T-cell (primary cell): ENCODE measurements at places on chromosomes 12 and 14.

DNA sequence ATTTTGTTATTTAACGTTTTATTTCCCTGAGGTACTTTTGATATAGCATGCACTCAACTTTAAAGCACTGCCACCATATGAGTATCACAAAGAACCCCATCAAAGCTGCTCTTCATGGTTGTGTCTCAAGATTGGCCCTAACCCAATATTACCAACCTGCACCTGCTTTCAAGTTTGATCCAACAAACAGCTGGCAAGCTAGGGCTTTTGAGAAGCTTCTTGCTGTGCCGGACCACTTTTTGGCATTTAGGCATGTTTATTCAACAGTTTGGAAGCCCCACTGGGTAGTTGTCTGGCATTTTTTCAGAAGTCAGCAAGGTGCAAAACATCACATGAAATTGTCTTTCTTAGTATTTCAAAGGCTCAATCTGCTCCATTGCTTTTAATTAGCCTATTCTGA, 137.2 kb upstream of the PLEKHA5 start:
- DNase-seq = no peak

GRCh38 chr12:47504775-47505446, 200.9 kb downstream of the RPAP3 start:
- no peak for DNase-seq

DNA sequence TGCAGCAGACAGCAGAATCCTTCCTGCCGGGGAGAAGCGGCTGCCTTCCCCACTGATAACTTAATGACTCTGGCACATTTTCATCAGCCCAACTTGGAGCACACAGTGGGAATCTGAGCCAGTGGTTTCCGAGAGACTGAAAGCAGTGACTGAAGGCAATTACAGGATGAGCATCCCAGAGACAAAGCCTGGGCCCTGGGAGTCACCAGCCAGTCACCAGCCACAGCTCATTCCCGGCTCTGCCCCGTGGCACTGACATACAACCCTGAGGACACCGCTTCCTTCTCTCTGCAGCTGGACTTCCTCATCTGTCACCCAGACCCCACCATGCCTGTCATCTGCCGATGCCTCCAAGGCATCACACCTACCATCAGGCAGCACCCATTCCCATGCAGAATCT, 192.3 kb downstream of the DPF3 start:
- DNase-seq = no peak

DNA sequence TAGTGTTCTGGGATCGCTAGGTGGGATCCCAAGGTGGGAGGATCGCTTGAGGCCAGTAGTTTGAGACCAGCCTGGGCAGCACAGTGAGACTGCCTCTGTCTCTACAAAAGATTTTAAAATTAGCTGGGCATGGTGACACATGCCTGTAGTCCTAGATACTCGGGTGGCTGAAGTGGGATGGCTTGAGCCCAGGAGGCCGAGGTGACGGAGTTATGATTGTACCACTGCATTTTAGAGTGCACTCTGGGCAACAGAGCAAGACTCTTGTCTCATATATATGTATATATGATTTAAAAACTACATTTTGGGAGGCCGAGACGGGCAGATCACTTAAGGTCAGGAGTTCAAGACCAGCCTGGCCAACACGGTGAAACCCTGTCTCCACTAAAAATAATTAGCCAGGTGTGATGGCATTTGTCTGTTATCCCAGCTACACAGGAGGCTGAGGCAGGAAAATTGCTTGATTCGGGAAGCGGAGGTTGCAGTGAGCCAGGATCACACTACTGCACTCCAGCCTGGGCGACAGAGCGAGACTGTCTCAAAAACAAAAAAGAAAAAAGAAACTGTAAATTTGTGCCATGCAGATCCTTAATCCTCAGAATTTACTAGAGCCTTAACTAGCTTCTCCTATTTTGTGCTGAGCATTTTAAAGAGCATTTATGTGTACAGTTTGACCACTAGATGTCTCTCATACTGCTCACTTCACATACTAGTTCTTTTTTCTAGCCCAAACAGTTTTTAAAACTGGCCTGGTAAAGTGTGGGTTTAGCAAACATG, 114.8 kb downstream of the MON2 start:
- no peak for DNase-seq

GRCh38 chr12:100566887-100567637, 6.4 kb upstream of the GAS2L3 start:
- no peak for DNase-seq

DNA sequence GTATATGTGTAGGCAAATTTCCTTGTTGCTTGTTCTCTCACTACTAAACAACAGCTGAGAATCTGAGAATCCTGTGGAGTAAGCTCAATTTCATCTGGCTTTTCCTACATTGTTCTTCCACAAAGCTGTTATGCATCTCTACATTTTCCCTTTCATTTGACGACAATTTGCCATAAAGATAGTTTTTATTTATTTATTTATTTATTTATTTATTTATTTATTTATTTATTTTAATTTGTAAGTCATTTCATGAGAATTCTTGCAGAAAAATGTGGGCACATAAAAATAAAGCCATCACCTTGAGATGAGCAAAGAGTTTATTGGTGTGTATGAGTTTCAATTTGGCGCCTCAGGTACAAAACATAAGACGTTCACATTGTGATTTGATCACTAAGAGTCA, 545.9 kb upstream of the SEL1L start:
- DNase-seq = no peak

- no peak for DNase-seq
These were observed 2.7 kb downstream of the ARID2 start for GRCh38 chr12:45732250-45732649.

GRCh38 chr12:52003016-52003550, 3.7 kb upstream of the TAMALIN start:
- no peak for DNase-seq

- DNase-seq = no peak
These were observed 91.3 kb upstream of the GZMB start for GRCh38 chr14:24725311-24725710.

- no peak for DNase-seq
These were observed 335 bp downstream of the GCN1 start for GRCh38 chr12:120194226-120194533.

GRCh38 chr14:91945751-91946621, 1.5 kb downstream of the FBLN5 start:
- no peak for DNase-seq

- no peak for DNase-seq
These were observed 24.1 kb upstream of the INSM2 start for GRCh38 chr14:35509846-35510245.

DNA sequence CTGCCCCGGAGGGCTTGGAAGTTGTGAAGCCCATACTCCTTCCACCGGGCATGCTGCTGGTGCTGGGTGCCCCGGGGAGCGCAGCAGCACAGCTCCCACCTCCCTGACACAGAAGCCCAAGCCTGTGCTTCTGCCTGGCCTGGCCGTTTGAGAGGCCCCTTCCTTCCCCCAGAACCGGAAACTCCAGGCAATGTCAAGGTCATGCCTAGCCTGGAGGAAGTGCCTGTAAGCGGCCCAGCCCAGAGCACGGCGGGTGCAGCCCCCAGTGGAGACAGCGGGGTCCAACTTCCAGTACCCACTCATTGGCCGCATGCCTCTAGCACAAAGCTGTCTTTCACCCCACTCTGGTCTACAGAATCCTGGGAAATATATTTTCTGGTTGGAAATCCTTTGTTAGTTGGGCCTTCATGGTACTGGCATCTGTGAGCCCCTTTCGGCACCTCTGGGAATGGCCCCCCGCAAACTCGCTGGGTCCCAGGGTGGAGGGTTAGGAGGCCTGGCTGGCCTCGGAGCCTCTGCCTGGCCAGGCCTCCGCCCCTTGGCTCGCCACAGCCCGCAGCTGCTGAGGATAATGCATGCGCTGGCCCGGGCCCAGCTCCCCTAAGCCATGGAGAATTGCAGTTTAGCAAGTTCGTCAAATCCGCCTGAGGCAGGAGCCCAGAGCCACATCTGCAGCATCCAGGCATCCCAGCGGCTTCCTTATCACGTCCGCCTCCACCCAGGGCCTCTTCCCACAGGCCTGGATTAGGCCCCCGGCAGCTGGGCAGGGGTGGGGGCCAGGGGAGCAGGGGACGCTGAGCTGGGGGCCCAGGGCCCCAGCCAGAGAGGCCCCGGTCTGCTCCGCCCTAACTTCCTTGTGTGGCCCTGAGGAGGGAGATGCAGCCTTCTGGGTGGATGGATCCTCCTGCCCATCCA, 48.9 kb upstream of the DLK1 start:
- no peak for DNase-seq

DNA sequence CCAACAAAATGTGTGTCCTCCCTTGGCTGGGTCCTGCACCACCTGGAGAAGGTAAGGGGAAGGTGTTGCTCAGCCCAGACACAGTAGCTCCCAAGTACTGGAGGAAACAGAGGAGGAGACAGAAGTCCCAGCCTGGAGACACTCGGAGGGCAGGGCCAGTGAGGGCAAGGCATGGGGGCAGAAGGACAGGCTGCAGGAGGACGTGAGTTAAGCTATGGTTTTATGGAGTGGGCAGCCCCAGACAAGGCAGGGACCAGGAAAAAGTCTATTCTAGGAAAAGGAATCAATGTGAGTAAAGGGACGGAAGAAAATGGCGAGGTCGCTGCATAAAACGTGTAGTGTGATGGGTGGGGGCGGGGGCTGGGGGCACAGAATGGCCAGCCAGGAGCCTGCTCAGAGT, 210.1 kb upstream of the DIO3 start:
- DNase-seq = no peak

- DNase-seq = no peak
These were observed 171.2 kb upstream of the EGLN3 start for GRCh38 chr14:34122081-34122480.

- no peak for DNase-seq
These were observed 207.3 kb downstream of the ALG10B start for GRCh38 chr12:38523920-38524319.

DNA sequence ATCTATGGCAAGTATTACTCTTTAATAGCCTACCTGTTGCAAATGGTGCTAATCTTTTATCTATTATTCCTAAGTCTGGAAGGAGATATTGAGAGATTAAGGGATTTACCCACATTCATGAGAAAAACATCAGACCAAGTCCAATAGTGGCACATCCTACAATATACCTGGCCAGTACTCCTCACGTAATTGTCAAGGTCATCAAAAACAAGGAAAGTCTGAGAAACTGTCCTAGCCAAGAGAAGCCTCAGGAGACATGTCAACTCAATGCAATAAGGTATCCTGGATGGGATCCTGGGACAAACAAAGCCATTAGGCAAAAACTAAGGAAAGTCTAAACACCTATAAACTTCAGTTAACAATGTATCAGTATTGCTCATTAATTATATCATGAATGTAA, 12.5 kb downstream of the NR2C1 start:
- no peak for DNase-seq

DNA sequence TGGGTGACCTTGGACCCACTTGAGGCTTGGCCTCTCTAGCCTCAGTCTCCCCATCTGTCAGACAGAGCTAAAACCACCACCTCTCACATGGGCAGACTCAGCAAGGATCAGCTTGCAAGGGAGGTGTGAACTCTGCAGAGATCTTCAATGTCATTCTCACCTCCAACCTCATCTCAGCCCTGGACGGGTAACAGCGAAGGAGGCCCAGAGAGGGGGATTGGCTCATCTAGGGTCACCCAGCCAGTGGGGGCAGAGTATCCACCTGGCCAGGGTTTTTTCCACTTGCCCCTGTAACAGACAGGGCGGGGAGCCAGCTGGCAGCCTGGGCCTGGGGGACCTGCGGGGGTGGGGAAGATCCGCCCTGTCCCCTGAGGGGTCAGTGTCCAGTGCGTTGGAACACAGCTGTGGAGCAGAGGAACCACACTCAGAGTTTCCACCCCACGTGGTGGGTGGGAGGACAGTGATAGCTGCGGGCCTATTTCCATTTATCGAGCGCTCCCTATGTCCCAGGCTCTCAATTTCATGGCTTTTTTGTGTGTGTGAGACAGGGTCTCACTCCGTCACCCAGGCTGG, 27.4 kb downstream of the DTX1 start:
- DNase-seq = no peak

DNA sequence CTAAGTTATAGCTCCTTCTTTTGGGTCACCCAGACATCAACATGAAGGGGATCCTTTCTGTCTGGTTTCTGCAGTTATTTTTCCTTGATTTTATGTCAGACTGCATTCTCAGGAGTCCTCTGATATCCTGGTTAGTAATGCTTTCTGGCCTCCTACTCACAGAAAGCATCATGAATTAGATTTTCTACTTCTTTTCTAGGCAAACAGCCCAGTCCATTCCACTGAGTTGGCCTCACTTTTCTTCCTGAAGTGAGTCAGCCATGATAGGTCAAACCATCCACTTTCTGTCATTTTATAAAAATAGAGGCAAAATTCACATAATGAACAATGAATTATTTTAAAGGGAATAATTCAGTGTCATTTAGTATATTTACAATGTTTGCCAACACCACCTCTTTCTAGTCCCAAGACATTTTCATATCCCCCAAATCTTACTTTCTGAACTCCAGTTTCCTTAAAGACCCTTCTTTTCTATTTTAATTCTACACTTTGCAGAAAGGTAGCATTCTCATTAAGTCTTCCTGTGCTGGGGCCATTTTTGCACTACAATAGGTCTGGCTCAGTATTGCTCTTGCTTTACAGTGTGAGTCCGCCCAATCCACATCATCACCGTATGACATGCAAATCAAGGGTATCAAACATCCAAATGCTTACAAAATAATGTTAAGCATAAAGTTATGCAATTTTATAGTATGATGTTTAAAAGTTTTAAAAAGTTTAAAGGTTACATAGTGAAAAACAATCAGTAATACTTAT, 95.1 kb downstream of the UNC79 start:
- DNase-seq = no peak

DNA sequence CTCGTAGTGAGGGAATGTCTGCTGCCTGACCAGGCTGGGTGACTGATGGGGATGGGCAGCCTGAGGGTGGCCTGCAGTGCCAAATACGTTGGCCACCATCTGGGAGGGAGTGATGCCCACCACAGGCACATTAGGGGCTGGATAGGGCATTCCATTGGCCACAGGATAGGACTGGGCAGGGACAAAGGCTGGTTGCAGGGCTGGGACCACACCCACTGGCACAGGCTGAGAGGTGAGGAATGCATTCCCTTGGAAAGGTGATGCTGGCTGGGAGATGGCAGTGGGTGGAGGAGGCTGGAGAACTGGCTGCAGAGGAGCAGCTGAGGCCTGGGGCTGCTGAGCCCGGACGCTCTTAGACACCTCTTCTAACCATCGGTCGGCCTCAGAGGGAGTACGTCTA, 39.5 kb downstream of the PAPLN start:
- DNase-seq = no peak

- DNase-seq = no peak
These were observed 227.7 kb upstream of the TMEM260 start for GRCh38 chr14:56351861-56352260.

DNA sequence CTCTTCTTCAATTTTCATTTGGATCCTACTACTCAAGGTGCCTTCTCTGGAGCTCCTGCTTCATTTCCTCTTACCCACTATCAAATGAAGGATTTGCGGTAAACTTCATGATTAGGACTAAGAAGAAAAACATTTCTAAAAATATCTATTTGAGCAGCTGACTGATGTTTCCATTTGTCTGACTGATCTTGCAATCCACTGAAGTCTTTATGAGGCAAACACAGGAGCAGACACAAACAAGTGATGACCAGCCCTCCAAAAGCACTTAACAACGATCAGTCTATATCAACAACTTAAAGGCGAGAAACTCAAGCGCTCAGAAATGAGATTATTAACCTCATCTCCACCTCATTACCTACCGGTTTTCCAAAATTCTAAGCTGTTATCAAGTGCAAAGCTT, 26.2 kb downstream of the OSBPL8 start:
- no peak for DNase-seq

GRCh38 chr14:64680714-64681065, 23.5 kb upstream of the PLEKHG3 start:
- no peak for DNase-seq
